NCI-H2081 (cell line): ENCODE measurements at places on chromosomes 13 and 19.

- no peak for DNase-seq
These were observed 11.9 kb upstream of the AXL start for GRCh38 chr19:41206926-41207750.

DNA sequence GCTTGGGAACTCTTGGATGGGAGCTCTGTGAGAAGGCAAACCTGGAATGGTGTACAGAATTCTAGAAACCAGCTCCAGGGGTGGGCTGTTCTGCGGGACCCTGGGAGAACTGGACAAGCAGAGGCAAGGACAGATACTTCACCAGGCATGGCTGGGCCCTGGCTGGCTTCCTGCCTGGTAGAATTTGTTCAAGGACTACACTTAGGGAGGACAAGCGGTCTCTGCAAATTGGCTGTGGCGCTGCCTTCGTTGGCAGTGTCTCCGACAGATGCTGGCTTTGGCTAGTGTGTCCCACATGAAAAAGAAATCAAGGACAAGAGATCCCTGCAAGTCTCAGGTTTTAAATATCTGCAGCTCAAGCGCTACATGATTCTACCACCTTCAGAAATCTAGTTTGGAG lies 12.4 kb downstream of the CEBPG start:
- no peak for DNase-seq

DNA sequence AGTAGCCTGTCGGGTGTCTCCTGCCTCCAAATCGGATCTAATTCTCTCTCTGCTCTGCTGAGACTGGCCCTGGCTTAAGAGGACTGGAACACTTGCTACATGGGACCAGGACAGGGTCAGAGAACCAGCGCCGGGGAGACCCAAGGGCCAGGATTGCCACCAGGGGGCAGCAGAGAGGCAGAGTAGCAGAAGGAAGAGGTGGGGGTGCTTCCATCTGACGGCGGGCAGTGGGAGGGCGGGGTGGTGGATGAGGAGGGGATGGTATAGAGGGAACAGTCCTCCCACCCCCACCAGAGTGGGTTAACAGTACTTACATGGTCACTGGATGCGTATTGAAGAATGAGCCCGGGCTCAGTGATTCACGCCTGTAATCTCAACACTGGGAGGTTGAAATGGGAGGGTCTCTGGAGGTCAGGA lies 11.9 kb downstream of the SELENOW start:
- DNase-seq, result peak; percentile 56

GRCh38 chr19:33731881-33732280 lies 64.8 kb upstream of the KCTD15 start:
- DNase-seq, result no peak

GRCh38 chr19:28334419-28334818 lies 878.5 kb downstream of the UQCRFS1 start:
- no peak for DNase-seq

- no peak for DNase-seq
These were observed 78.2 kb upstream of the TNFSF11 start for GRCh38 chr13:42495751-42496150.

DNA sequence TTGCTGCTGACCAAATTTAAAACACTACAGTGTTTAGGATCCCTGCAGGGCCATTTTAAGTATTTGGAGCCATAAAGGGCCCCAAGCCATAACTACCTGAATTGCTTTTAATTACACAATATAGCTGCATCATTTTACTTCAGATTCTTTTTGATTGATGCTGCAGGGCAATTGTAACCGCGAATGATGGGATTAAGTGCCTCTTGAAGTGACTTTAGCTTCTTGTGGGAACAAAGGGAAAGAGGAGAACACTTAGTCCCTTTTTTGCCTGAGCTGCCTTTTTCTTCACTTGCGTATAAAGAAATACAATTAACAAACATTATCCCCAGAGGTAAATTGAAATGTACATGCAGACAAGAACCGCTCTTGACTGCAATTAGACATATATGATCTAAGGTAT lies 228.5 kb downstream of the ZIC5 start:
- DNase-seq, result peak; percentile 57
